Activated CD4-positive, alpha-beta T cell treated with anti-CD3 and anti-CD28 coated beads for 4 hours (primary cell): ENCODE measurements at places on chromosomes 7 and 10.

DNA sequence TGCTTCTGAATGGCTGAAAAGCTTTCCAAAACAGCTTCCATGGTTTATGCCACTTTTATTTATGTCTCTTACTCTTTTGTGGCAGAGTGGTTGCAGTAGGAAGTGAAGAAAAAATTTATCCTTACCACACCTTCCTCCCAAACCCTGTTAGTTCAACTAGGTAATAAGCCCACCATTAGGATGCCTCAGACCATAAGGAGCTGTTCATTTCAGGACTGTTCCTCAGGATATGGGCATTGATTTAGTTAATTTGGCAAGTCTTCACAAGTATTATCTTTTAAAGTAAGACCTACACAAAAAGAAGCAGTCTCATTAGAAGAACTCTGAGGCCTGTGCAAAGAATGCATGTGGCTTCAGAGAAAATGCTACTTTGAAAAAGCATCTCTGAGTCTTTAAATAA is 82.9 kb upstream of the PDLIM1 start:
- no peak for DNase-seq

GRCh38 chr10:84478679-84479078 is 150.3 kb downstream of the CCSER2 start:
- DNase-seq, result no peak

- no peak for DNase-seq
Measured at GRCh38 chr7:50751146-50751545, 31.6 kb downstream of the GRB10 start.

DNA sequence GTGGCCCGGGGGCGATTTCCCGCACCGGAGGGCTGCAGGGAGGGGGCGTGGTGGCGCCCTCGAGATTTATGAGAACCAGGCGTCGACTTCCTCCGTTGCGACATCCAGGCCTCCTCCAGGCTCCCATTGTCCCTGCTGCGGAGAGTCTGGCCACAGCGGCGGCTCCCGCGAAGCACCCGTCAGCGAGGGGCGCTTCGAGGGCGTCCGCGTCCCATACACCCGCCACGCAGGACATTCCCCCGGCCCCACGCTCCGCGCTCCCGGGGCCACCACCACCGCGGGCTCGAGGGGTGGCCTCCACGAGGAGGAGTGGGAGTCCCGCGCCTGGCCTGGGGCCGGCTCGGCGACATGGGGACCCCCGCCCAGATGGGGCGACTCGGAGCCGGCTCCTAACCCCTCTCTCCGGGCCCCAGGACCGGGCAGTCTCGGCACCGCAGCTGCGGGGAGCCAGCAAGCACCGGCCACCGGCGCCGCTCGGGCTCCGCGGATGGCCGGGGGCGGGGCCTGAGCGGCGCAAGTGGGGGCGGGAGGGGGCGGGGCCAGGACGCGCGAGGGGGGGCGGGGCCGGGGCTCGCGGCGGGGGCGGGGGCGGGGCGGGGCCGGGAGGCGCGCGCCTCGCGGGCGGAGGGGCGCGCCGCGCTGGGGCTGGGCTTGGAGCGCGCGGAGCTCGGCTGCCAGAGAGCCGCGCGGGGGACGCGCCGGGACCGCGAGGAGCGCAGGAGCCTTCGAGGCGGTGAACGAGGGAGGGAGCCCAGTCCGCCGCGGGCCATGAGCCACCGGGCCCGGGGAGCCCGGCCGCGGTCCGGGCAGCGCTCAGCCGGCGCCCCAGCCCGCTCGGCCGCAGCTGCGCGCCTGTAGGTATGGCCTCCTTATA is at the start of gene SH2B2:
TSS of gene SH2B2 (plus strand) at position 632 of the 874 bp plus-strand sequence. CDS start 13,683 bp downstream, outside the sequence.
- DNase-seq, result peak; percentile 49

- DNase-seq, result no peak
Measured at GRCh38 chr10:132865171-132865631, 77.2 kb downstream of the CFAP46 start.

GRCh38 chr7:78178319-78178718 is 379.7 kb downstream of the PHTF2 start:
- DNase-seq, result no peak

DNA sequence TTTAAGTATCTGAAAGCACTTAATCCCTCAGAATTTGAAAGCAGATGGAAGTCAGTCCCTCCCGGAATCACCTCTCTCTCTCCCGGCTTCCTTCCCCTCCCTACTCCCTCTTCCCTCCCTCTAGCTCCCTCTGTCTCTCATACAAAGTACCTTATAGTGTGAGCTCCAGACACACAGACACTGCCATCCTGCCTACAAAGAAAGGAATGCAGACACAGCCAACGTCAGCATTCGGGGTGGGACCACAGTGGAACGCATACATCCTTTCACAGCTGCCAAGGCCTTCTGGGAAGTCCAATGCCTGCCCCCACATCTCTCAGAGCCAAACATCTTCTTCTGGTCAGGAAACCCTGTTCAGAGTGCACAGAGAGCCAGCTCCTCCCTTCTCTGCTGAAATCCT is 9.3 kb downstream of the NOD1 start:
- no peak for DNase-seq

DNA sequence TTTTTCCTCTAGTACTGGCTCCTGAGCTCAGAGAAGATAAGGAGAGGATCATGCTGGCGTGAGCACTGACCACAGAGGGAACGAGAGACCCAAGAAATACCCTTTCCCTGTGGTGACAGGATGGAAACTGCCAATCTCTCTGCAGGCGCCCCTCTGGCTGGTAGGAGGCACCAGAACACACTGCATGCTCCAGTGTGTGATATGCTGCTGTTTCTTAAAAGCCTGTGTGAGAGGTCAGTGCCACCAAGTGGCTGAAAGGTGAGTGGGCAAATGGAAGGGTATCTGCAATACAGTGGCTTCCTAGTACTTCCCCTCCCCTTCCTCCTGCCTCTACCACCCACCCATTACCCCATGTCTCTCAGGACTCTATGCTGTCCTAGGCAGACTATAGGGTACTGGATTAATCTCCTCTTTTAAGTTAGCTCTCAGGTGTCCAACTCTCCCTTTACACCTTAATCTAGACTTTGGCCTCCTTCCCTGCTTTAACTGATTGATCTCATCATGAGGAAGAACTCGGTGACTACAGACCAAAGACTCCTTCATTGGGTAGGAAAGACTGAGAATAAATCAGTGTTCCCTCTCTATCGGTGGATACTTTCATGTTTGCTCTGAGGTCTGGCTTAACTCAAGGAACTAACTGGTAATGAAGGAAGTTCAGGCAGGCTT is 283.6 kb downstream of the ADRA2A start:
- no peak for DNase-seq

DNA sequence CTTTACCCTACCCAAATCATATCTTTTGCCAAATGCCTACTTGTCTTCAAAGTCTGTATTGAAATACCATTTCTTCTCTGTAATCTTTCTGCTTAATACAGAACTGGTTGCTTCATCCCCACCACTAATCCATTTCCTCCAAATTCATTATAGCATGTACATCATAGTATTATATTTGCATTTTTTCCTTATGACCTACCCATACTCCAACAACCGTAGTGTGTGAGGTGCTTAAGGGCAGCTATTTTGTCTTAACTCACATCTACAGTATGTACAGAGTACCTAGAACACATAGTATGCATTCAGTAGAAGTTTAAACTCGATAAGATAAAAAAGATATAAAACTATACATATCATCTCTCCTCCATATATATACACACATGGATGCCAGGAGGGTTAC is 23.7 kb downstream of the ACSL5 start:
- DNase-seq, result no peak

DNA sequence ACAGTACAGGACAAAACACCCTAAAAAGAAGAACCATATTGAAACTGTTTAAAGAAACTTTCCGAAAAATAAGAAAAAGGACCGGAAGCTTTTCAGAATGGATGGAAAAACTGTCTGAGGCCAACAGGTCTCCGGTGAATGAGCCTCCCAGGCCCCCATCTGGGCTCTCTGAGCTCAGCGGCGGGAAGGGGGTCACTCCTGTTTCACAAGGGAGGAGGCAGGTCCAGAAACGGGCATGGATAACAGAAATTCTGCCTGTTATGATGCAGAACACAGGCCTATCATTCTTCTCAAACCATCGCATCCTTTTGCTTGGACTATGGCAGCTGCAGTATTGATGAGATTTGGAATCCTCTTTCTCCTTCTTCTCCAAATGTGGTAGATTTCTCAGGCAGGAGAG is 58.9 kb upstream of the SHH start:
- no peak for DNase-seq

DNA sequence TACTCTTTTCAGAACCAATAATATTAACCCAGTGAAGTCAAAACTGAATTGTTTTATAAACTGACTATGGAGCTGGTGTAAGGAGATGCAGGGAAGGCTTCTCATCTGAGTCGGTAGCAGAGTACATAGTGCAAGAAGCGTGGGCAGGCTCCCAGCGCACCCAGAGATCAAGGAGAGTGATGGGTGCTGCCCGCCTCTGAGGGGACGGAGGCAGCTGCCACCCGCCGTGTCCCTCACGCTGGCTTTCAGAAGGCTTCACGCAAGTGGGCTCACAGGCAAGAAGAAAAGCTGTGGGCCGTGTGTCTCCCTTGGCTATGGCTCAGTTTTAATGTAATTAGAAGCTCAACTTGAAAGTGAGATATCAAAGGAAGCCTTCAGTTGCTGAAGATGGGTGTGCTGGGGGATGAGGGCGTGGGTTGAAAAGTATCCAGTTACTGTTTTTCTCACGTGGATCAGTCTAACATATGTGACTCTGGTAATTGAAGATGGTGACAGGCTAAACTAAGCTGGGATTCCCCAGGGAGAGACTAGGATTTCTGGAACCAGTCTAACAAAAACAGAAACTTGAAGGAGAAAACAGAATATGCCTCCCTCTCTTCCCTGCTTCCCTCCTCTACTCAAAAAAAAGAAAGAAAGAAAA is 159.9 kb downstream of the MGMT start:
- DNase-seq, result no peak

DNA sequence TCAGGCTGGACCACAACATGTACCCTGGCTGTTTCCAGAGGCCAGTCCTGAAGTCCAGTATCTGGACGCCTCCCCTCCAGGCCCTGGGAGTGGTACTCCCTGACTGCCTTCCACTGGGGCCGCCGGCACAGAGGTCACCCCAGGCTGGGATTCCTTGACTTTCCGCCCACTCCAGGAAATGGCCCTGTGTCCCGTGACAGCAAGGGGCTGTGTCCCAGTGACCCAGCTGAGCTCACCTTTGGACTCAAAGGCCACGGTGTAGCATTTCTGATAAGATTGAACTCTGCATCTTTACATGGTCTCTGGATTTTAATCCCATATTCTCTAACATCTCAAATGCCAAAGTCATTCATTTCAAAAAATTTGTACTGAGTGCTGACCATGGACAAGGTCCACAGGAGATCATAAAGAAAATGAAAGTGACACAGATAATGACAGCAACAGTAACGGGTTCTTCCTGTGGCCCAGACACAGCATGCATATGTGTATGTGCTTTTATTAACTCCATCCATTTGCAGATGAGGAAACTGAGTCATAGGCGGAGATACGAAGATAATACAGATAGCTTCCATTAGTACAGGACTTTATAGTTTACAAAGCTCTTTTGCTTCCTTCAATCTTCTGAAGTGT is 5.4 kb downstream of the ADAMTS14 start:
- DNase-seq, result no peak

DNA sequence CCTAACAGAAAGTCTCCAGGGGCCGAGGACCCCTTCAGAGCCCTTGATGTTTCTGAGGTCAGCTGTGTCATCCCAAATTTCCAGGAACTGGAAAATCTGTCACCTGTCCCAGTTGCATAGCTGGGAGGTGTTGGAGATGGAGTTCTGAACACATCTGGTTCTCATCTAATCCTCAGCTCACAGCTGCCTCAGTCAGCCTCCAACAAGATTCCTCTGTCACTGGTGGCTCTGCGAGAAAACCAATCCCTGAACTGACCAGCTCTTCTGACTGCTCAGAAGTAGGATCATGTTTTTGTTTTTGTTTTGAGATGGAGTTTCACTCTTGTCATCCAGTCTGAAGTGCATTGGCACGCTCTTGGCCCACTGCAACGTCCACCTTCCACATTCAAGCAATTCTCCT is 37.6 kb upstream of the MYL10 start:
- no peak for DNase-seq

- no peak for DNase-seq
Measured at GRCh38 chr7:99422186-99422585, 13.4 kb downstream of the BUD31 start.
